ENCODE measurements at places on chromosomes 5 and 9. TPM values are rescaled to one million over a fixed set of nuclear protein-coding genes. Genes with fewer than 3 reads are reported as not detected.

DNA sequence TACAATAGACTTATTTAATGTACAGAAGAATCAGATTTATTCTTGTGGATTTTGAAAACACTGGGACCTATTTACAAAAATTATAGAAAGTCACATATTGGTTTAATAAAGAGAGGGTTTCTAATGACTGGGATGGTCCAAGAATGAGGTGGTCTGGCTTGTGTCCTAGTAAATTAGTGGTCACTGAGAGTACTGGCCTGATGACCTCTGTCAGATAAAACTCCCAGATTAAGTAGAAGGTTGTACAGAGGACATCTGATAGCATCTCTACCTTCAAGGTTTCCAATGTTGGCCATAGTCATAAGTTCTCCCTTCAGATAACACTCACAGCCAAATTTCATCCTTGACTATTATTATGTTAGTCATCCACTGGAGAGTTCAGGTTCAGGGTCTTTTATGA is 692.9 kb downstream of the MTRR start:
- DNase-seq, result no peak

DNA sequence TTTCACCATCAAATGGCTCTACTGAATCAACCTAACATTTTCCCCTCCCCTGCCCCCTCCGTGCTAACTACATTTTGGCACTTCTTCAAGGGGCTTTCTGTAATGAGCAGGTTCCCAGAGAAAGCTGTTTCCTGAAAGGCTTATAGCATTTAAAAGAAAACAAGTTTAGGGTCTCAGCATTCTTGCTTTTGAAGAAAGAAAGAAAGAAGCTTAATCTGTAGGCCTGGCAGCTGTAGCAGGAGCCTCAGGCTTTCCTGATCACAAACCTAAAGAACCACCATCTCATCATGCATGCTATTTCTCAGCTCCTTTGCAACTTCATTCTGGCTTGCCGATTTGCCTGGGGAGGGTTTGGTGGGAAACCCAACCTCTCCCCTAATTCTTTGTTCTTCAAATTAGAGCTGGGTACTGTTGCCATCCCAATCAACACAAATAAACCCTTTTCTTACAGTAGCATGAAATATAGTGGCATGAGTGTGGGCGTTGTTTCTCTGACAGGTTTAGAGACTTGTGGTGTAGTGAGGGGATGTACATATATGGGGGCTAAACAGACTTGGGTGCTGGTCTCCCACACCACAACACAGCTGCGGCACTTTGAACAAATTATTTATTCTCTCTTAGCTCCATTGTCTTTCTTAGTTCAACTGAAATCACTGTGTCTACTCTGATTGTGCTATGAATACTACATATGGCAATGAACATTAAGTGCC is 160.5 kb upstream of the TNC start:
- DNase-seq, result no peak

GRCh38 chr5:178627259-178627598 is 379 bp upstream of the CLK4 start:
- no peak for DNase-seq

DNA sequence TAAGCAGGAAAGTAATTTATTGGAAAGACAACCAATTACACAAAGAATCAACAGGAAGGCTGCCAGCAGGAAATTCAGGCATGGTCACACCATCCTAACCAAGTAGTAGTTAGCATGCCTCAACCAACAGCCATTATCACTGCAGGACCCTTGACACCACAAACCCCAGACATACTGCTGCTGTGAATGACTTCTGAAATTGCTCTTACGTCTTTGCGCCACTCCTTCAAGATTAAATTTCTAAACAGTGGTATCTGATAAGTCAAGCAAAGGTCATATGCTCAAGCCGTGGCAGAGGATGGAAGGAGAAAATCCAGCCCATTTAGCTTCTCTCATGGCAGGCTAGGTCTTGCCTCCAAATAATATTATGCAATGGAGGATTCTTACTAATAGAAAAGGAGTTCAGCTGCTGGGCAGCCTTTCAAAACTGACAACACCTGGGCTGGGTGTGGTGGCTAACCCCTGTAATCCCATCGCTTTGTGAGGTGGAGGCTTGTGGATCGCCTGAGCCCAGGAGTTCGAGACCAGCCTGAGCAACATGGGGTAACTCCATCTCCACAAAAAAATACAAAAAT is 5.0 kb upstream of the PTGER4 start:
- no peak for DNase-seq

The PCDHA3 gene
- total RNA-seq, result under 0.01 TPM

The LCN15 gene
- total RNA-seq, result not detected
